Activated naive CD4-positive, alpha-beta T cell treated with anti-CD3 and anti-CD28 coated beads, Interleukin-2, amount 50 U/mL, for 72 hours (primary cell): ENCODE measurements at places on chromosomes 6 and 20. TPM values are rescaled to one million over a fixed set of nuclear protein-coding genes. Genes with fewer than 3 reads are reported as not detected.

The TRIM40 gene
- not detected for total RNA-seq

The OPN5 gene
- total RNA-seq, result not detected

DNA sequence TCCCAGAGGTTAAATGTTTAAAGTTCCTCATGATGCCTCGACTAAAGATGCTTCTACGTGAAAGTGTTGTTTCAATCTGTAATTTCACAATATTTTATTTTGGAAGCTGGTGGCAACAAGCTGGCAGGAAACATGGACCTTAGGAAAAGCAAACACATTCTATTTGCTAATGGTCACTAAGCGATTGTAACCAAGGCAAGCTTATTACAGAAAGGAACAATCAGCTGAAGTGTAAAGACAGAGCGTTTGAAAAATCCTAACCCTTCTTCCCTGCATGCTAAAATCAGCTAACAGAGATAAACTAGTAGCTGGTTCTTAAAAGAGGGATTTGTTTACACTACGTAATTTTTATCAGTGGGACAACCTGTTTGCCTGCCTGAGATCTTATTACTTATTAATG is 50.0 kb downstream of the IL20RA start:
- no peak for DNase-seq

DNA sequence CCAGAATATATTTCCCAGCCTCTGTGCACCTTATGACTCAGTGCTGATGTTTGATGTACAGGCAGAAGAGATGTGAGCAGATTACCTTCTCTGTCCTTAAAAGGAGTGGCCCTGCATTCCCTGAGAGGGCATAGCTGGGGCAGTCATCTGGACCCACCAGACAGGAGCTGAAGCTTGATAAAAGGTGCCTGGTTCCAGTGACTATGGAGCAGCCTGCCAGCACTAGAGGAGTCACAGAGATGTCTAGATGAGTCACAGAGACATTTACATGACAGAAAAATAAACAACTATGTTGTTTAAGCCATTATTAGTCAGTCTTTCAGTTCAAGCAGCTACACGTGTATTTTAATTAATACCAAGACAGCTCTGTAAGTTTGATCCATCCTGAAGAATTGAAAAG is 237.1 kb upstream of the MOCS1 start:
- DNase-seq, result no peak

- DNase-seq, result no peak
Observed at GRCh38 chr6:22071270-22072041, 225.4 kb downstream of the PRL start.

- DNase-seq, result no peak
Observed at GRCh38 chr20:57620999-57621398, 773 bp upstream of the ZBP1 start.

GRCh38 chr20:52454660-52455059 is 263.1 kb upstream of the ZFP64 start:
- no peak for DNase-seq

DNA sequence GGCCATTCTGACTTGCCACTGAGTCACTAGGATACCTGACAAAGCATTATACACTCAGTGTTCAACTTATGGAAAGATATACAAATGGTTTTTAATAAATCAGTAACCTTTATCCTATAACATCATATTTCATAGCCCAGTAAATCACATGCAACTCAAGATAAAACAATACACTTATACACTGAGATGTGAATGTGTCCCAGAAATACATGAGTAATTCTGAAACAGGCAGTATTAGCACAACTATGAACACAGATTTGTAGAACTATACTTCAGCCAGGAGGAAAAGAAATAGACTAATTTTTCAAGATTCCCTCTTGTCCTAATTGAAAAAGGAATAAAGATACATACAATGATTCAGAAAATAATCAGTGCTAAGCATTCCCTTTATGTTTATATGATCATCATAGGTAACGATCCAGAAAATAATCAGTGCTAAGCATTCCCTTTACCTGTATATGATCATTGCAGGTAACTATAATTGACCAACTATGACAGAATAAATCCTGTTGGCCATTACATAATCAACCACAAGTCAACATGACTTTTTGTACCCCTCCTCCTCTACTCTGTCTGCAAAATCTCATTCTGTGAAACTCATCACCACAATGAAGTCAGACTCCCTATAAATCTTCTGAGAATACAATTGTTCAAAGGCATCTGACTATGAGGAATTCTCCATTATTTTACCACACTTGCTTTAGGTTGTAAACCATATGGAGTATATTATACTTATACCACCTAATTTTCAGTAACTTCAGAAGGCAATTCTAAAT is 30.3 kb downstream of the HACE1 start:
- DNase-seq, result no peak
